Stimulated activated CD8-positive, alpha-beta memory T cell treated with anti-CD3 and anti-CD28 coated beads, Interleukin-12 subunit alpha, Interleukin-12 subunit beta, amount 100 ng/mL, for 4 hours (primary cell): ENCODE measurements at places on chromosomes 5 and 9.

DNA sequence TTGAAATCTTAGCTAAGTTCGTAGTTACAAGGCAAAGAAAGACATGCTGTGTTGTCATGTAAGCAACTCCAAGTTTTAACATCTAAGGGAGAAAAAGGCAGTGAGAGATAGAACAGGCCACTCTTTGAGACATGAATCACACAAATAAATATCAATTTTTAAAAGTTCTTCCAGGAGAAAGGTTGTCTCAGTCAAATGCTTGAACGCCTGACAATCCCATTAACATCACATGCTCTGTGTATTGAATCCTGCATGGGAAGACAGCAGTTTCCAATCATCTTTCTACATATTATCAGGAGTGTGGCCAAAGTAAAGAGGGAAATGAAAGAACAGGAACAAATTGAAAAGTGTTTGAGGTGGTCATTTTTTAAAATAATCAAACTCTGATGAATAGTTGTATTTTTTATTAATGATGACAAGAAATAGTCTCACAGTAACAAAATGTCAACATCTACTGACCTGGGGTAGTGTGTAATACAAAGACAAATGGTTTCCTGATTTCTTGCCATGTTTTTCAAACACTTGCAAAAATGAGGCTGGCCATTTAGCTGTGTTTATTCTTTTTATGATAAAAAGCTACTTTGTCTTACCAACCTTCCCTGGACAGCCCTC lies 6.4 kb upstream of the C6 start:
- DNase-seq = no peak

- DNase-seq = no peak
Measured at GRCh38 chr5:147659166-147659929, 123.2 kb downstream of the JAKMIP2 start.

DNA sequence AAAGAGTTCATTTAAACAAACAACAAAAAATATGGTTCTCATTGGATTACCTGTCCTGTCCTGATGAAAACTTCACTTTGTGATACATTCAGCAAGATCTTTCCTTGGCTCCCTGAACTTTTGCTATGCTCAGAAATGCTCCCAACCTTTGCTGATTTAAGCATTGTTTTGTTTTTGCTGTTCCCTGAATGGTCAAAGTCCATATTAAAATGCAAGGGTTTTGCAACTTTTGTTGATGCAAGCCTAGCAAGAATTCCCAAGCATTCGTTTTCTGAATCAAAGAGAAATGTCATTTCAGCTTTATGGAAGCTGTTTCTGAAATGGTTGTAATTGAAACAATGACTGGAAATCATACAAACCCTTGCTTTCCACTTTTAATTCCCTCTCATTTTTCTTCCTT lies 3.1 kb upstream of the SFXN1 start:
- no peak for DNase-seq

GRCh38 chr9:34546834-34547827 lies 24.3 kb upstream of the ENHO start:
- no peak for DNase-seq

- DNase-seq = no peak
Measured at GRCh38 chr5:126354858-126355731, 68.1 kb upstream of the GRAMD2B start.

GRCh38 chr5:146521403-146522106 lies 5.6 kb upstream of the GPR151 start:
- no peak for DNase-seq

- no peak for DNase-seq
Measured at GRCh38 chr5:159097784-159098602, 1.7 kb downstream of the EBF1 start.

- DNase-seq = no peak
Measured at GRCh38 chr5:119291056-119291455, 64.8 kb upstream of the TNFAIP8 start.

GRCh38 chr9:125632321-125633115 lies 74.5 kb downstream of the MAPKAP1 start:
- DNase-seq = no peak

DNA sequence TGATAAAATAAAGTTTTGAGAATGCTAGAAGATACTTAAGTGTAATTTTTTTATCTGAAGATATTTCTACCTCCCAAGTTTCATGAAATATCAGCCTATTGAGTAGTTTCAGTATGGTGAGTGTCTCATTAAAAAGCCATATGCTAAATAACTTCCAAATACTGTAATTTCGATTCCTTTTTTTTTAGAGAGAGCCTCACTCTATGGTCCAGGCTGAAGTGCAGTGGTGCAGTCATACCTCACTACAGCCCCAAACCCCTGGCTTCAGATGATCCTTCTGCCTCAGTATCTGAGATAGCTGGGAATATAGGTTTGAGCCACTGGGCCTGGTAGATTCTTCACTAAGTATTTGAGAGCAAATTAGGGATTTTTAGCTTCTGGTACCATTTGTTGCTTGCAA lies 24.5 kb downstream of the CDC42SE2 start:
- DNase-seq = no peak

DNA sequence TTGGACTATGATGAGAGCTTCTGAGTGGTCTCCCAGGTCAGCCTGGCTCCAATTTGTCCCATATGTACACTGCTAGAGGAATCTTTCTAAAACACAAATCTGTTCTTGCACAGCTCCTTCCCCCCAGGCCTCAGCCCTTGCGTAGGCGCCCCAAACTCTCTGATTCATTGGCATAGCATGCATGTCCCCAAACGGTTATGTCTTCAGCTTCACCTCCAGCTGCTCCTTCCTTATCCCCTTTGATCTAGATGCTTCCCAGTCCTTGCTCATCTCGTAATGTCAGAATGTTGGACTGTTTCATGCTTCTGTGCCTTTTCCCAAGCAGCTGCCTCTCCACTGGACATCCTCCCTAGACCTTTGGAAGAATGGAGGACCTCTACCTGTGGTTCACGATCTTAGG lies 60.1 kb upstream of the BASP1 start:
- no peak for DNase-seq

DNA sequence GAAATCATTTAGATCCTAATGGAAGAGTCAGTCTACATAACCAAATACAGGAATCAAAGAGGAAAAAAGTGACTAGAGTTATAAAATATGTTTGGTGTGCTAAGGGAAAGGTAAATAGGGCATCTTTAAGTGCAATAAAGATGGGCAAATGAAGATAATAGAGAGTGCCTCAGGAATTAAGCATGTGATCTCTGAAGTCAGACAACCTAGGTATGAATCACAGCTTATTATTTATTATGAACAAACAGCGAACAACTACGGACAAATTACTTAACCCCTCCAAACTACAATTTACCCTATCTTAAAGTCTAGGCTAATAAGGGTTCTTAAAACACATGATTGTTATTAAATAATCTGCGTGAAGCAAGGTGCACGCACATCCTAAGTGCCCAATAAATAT lies 910.2 kb upstream of the DMAC1 start:
- no peak for DNase-seq

DNA sequence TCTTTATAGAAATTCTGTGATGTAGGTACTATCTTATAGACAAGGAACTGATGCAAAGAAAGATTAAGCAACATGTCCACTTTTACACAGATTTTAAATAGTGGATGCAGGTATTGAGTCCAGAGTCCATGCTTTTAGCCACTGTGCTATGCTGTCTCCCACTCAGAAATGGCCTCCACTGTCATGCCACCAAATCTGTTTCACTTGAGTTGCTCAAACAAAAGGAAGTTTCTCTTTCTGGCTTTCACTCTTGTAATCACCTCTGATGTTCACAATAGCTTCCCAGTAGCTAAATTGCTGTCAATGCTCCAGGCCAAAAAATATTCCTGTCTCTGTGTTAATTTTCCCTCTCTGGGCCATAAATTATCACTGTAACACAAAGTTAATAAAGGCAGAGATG lies 77.0 kb upstream of the RASA1 start:
- no peak for DNase-seq

GRCh38 chr5:172775326-172776234 lies 4.6 kb upstream of the DUSP1 start:
- DNase-seq = no peak

DNA sequence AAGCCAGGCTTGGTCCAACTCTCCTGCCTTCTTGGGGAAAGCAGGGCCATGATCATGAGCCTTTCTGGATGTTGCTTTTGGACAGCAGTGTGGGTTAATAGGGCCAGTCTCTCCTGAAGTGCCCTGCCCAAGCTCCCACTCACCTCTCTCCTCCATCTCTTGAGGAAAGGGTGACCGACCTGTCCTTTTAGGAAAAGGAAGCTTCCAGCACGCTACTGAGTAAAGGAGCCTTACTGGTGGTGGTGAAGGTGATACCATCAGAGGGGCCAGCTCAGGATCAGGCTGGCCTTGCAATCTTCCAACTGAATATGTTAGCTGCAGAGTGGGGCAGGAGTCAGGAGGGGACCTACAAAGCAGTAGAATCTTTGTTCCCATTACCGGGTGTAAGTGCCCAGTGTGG lies 2.2 kb upstream of the RGS3 start:
- DNase-seq = no peak

DNA sequence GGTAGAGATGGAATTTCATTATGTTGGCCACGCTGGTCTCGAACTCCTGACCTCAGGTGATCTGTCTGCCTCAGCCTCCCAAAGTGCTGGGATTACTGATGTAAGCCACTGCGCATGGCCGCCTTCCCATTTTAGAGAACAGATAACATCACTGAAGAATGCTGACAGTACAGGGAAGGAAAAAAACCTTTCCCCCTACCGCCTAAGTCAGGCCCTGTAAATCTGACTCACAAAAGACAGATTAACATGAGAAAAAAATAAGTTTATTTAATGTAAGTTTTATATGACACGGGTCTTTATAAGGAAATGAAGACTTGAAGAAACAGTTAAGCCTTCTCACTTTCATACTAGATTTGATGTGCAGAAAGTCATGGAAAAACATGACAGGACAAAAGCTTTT lies 227.2 kb upstream of the ZNF608 start:
- no peak for DNase-seq

DNA sequence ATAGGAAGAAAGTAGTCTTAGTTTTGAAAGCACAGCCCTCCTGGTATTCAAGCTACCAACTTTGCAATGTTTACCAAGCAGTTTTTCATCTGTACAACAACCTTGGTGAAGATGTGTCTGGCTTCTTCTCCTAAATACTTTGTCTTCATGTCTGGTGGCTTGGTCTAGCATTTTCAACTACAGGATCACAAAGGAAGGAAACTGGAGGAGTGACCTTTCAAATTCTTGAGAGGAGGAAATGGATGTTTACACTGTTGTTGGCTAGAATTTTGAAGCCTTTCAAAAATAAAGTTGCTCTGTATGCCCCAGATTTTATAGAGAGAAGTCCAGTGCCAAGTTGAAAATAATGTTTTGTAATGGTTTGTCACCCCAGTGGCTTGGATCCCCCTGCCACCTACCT lies 16.3 kb downstream of the PAM start:
- no peak for DNase-seq

DNA sequence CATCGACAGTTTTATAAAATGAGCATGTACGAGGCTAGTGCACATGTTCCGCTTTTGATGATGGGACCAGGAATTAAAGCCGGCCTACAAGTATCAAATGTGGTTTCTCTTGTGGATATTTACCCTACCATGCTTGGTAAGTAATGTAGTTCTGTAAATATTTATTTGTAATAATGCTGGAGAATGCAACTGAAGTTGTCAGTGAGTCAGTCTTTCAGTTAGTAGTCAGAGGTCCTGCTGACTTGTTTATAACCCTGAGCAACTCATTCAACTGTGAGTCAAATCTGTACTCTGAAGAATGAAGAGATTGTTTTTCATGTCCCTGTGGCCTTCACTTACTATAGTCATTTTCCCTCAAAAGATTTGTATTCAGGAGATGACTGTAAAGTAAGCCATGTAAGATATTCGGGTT lies 28.4 kb upstream of the GPR150 start:
- no peak for DNase-seq

DNA sequence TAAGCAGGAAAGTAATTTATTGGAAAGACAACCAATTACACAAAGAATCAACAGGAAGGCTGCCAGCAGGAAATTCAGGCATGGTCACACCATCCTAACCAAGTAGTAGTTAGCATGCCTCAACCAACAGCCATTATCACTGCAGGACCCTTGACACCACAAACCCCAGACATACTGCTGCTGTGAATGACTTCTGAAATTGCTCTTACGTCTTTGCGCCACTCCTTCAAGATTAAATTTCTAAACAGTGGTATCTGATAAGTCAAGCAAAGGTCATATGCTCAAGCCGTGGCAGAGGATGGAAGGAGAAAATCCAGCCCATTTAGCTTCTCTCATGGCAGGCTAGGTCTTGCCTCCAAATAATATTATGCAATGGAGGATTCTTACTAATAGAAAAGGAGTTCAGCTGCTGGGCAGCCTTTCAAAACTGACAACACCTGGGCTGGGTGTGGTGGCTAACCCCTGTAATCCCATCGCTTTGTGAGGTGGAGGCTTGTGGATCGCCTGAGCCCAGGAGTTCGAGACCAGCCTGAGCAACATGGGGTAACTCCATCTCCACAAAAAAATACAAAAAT lies 5.0 kb upstream of the PTGER4 start:
- no peak for DNase-seq

DNA sequence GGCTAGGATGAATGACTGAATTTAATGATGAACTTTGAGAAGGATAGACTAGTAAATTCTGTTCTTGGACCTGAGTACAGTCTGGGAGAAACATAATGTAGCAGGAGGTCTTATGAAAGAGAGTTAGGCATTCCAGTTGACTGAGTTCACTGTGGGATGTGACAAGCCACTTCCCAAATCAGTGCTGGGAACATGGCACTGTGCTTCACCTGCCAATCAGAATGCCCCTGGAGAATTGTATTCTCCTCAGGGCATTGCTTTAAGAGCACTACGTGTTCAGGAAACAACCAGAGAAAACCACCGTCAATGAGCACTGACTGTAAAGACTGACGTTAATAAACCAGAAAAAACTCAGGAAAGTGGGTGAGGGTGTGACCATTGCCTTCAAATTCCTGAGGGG lies 1.2 kb downstream of the CCDC107 start:
- no peak for DNase-seq

DNA sequence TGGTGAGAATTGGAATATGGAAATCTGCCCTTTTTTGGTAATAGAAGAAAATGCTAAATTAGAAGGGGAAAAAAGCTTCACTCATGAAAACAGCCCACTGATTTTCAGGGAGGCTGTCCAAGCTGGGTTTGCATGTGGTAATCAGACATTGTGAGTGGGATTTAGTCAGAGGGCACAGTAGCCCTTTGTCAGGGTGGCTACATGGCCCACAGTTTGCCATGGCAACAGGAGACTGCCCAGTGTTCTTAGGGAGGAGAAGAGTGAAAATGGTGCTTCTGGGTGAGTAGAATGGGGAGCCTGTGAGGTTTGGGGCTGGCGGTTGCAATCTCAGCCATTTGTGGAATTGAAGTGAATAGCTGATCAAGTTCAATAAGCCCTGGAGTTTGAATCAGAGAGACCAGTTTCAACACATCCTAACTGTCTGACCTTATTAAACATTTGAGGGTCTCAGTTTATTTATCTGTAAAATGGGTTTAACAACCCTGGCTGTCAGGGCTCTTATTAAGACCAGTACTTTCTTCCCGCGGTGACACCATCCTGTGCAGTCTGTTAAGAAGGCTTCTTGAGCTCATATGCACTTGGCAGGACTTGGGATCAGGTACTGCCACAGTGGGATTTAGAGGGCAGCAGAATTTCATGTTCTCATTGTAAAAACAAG lies 107.6 kb upstream of the TNC start:
- no peak for DNase-seq
